ENCODE measurements at places on chromosomes 7 and 10.

DNA sequence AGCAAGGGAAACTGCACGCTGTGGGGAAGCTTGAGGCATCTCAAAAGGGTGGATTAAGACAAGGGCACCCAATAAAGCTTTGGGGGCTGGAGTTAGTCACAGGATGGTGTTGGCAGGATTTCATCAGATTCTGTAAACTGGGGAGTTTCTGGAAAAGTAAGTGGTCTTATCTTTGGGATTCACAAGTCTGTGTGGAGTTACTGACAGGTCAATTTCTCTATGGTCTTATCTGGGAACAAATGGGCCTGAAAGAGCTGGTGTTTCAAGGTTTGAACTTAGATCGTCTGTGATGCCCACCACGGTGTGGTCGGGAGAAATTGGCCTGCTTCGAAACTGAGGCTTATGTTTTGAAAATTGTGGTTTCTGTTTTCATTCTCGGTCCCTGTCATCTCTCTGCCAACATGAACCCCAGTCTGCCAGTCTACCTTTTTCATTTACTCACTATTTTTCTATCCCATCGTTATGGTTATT is 23.8 kb upstream of the AOAH start:
- DNase-seq = peak; percentile 78

DNA sequence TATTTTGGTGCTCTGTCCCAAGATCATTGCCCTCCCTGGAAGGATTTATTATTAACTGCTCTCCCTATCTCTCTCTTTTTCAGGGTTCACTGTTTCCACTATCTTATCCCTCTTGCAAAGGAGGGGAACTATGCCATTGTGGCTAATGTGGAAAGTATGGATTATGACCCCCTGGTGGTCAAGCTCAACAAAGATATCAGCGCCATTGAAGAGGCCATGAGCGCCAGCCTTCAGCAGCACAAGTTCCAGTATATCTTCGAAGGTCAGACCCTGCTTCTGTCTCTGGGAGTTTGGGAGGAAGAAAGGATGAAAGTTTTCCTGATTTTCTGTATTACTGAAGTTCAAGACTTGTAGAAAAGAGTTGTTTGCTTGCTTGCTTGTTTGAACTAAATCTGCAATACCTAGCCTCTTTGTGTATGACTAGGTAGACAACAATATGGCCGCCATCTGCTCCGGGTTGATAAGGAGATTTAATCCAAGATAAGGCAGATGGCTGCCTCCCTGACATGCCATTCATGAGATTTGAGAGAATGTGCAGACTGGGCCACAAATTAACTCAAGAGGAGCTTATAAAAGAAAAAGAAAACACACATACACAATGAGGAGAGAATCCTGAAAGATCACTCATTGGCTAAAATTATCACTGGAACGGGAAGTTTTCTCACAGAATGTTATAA is 122.2 kb upstream of the LRGUK start:
- no peak for DNase-seq

- DNase-seq = no peak
Observed at GRCh38 chr7:81484261-81484660, 285.6 kb downstream of the HGF start.

GRCh38 chr7:70042533-70042932 is 444.3 kb downstream of the AUTS2 start:
- no peak for DNase-seq

GRCh38 chr7:136958016-136958415 is 89.6 kb downstream of the CHRM2 start:
- DNase-seq = no peak

All from esophagus muscularis mucosa (tissue), 4 donors.